Muscle of leg (tissue), 16 donors: ENCODE measurements at places on chromosomes 12 and 14.

GRCh38 chr12:19128485-19128884 is 1.0 kb upstream of the PLEKHA5 start:
- peak; percentile 42 for DNase-seq
- H3K36me3 ChIP-seq = no peaks in the 10 kb centered on the region
- no peak overlapping the region for H3K4me3 ChIP-seq
- no peaks in the 10 kb centered on the region for H3K27me3 ChIP-seq
- H3K4me1 ChIP-seq = no peaks in the 10 kb centered on the region
- no peak overlapping the region for H3K27ac ChIP-seq

DNA sequence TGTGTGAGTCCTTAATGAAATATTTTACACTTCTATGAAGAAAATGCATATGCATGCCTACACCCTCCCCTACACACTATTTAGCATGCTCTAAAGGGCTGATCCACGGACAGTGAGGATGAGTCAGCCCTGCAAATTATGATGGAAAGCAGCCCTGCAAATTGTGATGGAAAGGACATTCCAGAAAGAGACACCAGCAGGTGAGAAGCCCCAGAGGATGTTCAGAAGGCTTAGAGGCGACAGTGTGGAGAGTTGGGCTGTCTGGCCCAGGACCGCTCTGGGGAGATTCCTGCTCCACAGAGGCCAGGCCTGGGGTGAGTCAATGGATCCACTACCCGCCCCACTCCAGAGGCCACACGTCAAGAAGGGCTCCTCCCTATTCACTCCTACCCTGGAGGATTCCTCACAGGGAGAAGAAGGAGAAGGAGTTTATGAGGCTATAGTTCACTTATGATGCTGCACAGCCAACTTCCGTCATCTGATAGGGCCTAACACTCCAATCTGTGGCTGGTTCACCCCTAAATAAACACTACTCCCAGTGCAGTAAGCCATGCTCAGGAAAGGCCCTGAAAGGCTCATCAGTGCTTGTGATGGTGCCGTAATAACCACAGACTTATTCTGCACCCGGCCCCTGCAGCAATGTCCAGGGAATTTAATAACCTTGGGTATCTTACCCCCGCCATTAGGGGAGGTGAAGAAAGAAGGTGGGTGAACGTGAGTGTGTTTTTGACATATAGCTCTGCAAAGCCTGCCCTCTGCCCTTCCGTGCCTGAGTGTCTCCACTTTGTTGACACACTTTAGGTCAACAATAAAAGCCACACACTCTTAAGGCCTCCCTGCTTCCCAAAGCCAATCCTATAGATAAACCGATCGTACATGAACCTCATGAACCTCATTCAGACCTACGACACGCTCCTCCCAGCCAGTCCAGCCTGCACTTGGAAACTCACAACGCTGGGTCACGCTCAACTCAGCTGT is 46.4 kb downstream of the CLMN start:
- H3K27ac ChIP-seq = no peak overlapping the region
- H3K4me1 ChIP-seq = peaks cover 5% of the 10 kb centered on the region
- no peaks in the 10 kb centered on the region for H3K27me3 ChIP-seq
- H3K4me3 ChIP-seq = no peak overlapping the region
- no peaks in the 10 kb centered on the region for H3K36me3 ChIP-seq
- DNase-seq = no peak

GRCh38 chr12:100974341-100974740 is 179.8 kb downstream of the ANO4 start:
- no peak overlapping the region for H3K27ac ChIP-seq
- no peaks in the 10 kb centered on the region for H3K27me3 ChIP-seq
- no peak for DNase-seq
- no peaks in the 10 kb centered on the region for H3K36me3 ChIP-seq
- H3K4me1 ChIP-seq = no peaks in the 10 kb centered on the region
- no peak overlapping the region for H3K4me3 ChIP-seq

DNA sequence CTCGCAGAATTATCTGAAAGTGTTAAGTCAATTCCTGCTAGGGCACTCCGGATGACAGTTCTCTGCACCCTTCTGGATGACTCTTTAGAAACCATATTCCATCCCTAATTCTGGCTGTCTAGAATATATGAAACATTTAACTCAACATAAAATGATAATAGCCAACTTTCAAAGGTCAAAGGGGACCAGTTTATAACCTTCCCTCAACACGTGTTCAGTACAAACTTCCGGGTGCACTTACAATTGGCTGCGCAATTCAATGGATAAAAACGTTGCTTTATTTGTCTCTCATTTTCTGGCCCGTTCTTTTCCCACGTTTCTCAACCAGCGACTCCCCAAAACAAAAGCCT is 1.3 kb downstream of the SBNO1 start:
- no peaks in the 10 kb centered on the region for H3K27me3 ChIP-seq
- peak; percentile 30 for DNase-seq

DNA sequence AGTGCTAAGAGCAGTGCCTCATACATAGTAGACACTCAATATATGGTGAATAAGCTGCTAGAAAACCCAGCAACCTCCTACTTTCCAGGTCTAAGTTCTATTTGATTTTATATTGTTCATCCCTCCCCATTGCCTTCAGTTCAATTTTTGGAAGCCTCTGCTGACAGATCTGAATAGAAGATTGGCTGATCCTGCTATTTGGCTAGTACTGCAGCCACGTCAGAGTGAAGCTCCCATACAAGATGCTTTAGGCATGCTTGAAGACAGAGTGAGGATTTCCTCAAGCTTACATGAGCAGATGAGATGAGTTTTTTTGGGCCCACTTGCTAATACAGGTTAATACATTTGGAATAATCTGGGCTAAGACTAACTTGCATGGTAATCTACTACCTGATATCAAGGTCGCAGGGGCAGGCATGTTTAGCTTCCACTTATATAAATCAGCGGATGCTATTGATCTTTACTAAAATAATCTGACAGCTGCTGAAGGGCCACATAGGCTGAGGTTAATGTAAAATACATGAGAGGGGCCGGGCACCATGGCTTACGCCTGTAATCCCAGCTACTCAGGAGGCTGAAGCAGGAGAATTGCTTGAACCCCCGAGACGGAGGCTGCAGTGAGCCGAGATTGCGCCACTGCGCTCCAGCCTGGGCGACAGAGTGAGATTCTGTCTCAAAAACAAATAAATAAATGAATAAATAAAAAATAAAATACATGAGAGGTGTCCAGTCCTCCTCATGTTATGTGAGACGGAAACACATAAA is 15.9 kb upstream of the AEBP2 start:
- H3K27me3 ChIP-seq = no peaks in the 10 kb centered on the region
- H3K4me3 ChIP-seq = no peak overlapping the region
- H3K27ac ChIP-seq = no peak overlapping the region
- peak; percentile 66 for DNase-seq
- no peaks in the 10 kb centered on the region for H3K4me1 ChIP-seq

- H3K4me3 ChIP-seq = no peak overlapping the region
- DNase-seq = no peak
- no peaks in the 10 kb centered on the region for H3K27me3 ChIP-seq
- peaks cover 15% of the 10 kb centered on the region for H3K36me3 ChIP-seq
Measured at GRCh38 chr12:4535092-4535491, 3.6 kb upstream of the RAD51AP1 start.

DNA sequence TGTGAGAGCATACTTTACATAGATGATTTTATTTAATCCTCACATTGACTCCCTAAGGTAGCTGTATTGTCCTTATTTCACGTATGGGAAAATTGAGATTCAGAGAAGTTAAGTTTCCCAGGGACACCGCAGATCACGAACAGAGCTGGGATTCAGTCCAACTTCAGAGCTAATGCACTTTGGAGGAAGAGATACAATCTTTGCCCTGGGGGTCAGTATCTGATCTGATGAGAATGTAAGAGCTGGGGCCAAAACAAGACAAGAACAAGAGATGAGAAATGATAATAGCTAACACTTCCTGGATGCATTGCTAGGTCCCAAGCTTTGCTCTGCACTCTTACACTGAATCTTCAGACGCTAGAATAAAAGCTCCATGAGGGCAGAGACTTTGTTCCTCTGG is 6.0 kb upstream of the CSAD start:
- H3K4me3 ChIP-seq = no peak overlapping the region
- H3K27me3 ChIP-seq = no peaks in the 10 kb centered on the region
- H3K27ac ChIP-seq = no peak overlapping the region

GRCh38 chr14:22915886-22916521 is 2.9 kb downstream of the RBM23 start:
- H3K36me3 ChIP-seq = peaks cover 20% of the 10 kb centered on the region
- no peak for DNase-seq
- H3K27me3 ChIP-seq = no peaks in the 10 kb centered on the region
